ENCODE measurements at places on chromosomes 12 and 14.

GRCh38 chr14:90383126-90383730 is 13.6 kb upstream of the CALM1 start:
- DNase-seq = peak; percentile 99

DNA sequence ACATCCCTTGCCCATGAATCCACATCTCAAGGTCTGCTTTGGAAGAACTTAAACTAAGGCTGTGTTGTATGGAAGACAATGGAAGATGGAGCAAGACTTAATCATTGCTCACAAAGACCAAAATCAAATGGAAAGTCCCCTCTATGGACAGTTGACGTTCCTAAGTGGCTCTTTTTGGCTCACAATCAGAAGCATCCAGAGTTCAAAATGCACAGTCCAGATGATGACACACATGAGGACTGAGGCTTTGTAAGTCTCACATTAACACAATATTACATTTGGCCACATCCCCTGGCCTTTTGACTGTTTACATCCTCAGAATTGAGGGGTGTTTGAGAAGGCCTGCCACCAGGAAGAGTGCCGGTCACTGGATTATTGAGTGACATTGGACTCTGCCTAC is 122.3 kb upstream of the CPM start:
- DNase-seq = no peak

- DNase-seq = no peak
These were observed 61.5 kb downstream of the SLC6A12 start for GRCh38 chr12:152440-152839.

- no peak for DNase-seq
These were observed 454.9 kb downstream of the LRIG3 start for GRCh38 chr12:58465418-58465817.

DNA sequence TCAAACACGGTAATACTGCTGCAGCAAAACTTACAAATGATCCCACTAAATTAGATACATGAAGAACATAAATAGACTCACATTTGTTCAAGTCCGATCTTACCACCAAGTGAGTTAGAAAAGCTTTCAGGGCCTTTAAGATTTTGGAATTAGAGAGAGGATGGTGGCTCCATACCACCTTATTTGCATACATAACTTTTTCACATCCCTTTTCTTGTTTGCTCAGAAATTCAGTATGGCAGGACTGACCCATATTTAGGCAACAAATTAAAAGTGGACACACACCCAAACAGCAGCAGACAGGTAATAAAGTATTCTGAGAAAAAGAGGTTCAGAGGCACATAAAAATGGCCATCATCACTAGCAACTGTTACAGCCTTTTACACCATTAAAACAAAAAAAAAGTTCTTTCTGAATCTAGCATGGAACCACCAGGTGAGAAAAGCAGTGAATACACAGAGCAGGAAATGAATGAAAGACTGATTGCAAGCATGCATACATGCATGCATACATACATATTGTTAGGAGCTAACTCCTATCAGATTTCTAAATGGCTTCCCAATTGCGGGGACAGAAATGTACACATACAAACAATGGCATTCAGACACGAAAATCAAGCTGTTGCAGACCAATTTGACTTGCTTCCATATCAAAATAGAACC is 23.3 kb downstream of the STXBP6 start:
- no peak for DNase-seq

GRCh38 chr14:58327019-58327418 is 28.7 kb downstream of the ARID4A start:
- DNase-seq = no peak

DNA sequence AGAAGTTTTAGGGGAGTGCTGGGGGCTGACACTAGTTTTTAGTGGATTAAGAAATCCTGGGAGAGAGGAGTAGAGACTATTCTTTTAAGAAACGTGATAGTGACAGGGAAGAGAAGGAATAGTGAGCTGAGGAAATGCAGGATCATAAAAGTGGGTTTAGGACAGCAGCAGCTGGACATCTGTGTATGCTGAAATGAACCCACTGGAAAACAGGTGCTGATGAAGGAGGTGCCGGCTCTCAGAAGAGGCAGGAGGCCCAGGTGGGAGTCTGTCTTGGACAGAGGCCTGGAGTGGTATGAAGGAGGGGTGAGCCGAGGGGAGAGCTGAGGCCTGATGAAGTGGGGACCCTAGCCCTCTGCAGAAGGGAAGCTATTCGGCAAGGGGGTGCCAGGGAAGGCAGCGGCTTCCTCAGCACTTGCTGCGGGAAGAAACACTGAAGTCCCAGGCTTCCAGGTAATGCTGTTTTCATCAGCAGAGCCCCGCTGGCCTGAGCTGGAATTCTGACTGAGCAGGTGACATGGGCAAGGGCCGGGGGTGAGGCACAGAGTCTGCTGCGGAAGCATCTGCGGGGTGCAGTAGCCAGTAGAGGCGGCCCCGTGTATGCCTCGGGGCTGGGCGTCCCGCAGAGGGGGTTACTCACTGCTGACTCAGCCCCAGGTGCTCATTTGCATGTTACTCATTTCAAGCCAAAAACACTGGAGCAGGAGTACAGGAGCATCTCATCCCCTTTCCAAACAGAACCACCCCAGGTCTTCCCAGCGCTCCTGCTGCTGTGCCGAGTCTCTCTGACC is 89.7 kb downstream of the TMCC3 start:
- DNase-seq = no peak

- no peak for DNase-seq
These were observed 2.8 kb upstream of the TMEM229B start for GRCh38 chr14:67491285-67491684.
